GM12864 (cell line): ENCODE measurements at places on chromosomes 6 and 20.

DNA sequence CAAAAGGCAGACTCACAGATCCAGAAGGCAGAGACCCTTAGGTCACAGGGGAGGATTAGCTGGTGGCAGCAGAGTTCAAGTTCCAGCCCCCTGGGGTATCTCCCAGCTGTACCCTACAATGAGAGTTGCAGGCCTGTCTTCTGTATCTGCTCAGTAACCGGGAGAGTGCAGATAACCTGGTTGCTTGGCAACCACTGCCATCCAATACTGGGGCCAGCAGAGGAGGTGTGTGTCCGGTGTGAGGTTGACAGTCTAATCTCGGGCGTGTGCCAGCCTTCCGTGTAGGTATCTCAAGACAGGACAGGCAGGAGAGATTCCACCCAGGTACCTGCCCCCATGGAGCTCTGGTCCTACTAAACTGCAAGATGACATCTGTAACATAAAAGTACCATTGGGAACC is 56.6 kb upstream of the TBC1D7 start:
- no peak for DNase-seq

DNA sequence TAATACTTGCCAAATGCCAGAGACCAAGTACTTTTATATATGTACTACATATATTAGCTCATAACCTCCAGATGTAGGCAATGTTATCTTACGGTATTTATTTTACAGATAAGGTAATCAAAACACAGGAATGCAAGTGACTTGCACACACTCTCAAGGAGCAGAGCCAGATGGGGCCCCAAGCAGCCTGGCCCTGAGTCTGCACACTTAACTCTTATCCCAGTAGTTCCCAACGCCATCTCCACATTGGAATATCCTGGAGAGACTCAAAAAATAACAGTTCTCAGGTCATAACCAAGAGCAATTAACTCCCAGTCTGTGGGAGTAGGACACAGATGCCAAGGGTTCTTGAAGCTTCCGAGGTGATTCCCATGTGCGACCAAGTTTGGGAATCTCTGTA is 398.7 kb downstream of the PHF3 start:
- no peak for DNase-seq

DNA sequence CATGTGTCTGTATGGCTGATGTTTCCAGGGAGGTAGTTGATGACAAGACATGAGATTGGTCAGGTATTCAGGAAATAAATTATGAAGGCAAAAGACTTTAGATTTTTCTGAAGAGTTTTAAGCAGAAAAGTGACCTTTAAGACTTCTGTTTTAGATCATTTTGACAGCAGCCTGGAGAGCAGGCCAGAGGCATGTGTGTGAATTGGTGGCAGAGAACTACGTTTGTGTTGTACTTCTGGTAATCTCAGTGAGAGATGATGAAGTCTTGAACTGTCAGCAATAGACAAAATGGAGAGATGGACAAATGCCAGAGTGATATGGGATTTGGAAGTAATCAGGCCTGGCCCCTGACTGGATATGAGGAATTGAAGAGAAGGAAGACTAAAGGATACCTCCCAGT is 30.8 kb downstream of the FARS2 start:
- no peak for DNase-seq

DNA sequence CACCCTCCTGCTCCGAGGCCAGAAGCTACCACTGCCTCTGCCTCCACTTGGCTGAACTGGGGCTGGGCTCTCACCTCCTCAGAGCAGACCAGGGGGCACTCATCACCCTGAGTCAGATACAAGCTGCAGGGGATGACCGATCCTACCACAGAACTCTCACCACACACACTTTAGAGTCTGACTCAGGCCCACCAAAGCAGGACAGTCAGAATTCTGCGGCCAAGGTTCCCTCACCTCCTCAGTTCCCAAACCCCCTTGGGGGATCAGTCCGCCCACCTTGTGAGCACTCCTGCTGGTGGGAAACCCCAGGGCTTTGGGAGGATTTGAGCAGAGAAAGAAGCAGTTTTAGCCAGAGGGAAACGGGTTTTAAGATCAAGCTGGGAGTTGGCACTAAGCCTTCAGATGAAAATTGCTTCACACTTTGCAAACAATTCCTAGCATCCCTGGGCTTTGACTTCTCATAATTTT is 587.8 kb upstream of the JAG1 start:
- no peak for DNase-seq

DNA sequence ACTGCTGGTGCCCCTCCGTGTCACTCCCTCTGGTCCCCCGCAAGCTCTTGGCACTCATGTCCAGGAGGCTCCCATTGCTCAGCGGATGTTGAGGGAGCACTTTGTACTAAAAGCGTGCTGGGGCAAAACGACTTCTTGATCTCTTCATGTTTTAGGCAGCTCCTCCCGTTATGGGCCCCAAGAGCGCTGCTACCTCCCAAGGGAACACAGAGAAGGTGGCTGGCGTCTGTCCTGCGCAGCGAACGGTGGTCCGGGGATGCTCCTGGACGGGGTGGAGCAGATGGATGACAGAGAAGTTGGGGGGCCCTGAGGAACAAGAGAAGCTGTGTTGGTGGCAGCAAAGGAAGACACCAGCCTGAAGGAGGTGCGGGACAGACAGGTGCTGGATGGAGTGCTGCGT is 99.8 kb downstream of the TMEM242 start:
- DNase-seq: no peak

- DNase-seq: no peak
These were observed 44.1 kb upstream of the SLC22A1 start for GRCh38 chr6:160077526-160077925.

DNA sequence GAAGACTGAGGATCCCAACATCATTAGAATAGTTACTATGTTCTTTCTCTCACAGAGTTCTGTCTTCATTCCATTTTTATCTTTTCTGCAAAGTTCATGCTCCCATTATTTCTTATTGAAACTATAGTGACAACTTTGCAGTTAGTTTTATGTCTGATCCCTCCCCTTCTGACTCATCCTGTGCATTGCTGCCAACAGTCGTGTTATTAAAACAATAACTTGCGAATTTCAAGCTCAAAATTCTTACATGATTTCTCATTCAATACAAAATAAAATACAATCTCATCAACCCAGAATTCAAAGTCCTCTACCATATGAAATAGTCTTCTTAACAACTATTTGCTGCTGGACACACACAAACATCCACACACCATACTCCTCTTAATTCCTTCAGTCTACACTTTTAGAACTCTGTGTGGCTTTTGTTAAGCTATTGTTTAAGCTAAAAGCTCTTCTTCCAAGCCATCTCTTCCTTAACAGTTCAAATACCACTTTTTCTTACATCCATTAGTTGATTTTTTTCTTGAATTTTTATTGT is 261.4 kb upstream of the IRAK1BP1 start:
- DNase-seq: no peak

DNA sequence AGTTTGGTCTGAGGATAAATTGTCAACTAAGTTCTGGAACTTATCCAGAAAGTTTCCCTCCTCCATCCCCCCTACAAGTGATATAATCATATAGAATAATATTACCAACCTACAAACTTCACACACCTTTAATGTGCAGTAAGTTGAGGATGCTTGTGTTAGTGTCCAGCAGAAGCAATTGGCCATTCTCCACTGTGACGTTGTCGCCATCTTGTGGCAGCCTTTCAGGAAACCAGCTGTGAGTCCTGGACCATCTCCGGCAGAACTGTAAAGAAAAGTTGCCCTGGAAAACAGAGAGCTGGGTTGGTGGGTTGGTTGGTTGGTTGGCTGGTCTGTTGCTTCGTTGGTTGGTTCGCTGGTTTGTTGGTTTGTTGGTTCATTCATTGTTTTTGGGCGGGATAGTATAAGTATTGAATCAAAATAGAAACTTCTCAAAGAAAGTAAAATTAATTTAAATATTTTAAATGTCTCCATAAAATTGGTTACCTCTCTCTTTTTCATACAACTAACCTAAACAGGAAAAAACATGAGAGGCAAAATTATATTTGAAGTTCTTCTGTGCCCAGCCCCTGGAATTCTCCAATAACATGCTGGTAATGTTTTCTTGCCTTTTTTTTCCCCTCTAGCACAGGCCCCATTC is 127.5 kb downstream of the PKHD1 start:
- DNase-seq: peak; percentile 38

DNA sequence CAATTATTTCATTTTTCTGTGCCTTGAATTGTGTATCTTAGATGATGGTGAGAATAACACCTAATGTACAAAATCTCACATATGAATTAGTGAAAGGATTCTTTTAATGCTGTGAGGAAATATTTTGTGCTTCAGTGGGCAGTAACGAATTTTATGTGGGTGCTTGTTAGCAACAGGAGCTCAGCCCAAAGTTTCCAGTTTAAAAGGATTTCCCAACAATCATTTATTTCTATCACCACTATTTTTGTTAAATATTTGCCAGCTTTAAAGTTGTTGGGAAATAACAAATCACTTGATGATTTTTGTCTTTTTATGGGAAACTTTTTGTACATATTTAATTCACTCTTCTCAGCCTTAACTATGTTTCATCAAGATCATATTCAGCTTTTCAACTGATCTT is 111.8 kb downstream of the QKI start:
- no peak for DNase-seq

DNA sequence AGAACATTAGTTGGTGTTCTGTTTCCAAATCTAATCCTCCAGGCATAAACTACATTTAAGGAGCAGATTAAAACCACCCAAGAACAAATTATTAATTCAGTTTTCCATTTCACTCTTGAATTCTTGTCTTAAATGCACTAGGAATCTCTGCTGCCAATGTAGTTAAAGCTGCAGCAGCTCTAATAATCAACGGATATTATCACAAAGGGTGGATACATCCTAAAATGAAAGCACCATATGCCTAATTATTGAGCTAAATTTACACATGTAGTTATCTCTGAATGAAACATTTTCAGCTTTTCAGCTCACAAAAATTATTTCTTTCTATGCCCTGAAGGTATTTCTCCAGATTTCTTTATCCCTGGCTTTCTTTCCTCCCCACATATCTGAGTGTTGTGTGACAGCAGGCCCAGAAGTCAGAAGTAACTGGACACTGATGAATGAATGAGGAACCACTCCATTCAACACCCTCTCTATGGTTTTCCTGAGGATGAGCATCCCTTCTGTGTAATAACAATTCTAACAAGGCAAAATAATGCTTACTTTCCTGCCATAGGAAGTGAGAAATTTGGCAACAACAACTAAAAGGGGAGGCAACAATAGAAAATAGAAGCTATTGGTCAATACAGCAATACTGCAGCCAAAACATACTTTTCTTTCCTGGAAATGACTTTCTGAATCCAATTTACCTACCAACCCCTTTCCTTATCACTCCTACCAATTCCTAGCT is 14.9 kb downstream of the MAN1A1 start:
- no peak for DNase-seq

DNA sequence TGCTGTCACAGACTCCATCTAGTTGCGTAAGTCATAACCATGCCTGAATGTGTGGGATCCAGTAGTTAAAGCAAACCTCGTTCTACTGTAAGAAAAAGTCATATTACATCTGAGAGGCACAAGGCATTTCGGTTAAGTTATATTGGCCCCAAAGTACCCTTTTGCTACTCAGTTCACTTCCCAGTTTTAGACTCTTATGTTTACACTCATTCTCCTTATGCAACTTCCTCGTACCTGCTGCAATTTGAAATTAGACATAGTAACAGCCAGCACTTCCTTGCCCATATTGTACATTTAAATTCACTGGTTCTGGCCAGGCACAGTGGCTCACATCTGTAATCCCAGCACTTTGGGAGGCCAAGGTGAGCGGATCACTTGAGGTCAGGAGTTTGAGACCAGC is 37.0 kb downstream of the PEX7 start:
- no peak for DNase-seq

DNA sequence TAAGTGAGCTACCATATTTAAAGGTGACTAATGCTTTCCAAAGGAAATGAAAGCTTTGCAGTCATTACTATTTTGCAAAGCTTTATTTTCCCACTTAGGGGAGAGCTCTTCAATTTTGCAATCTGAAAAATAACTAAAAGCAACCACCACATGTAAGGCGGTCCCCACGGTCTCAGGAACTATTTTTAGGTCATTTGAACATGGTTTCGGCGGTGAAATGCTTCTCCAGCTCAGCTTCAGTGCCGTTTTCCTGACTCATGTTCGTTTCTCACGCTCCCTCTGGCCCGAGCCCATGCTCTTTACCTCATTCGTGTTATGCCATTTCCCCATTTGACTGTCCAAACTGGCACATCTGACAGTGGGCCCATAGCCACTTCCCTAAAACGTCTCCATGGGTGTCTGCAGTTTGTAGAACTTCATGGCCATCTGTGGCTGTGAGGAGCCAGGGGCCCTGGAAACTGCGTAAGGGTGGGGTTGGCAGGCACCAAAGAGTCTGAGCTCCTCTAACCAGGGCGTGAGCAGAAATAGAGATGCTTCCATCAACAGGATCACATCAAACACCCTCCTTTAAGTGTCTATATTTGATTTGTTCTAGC is 46.5 kb downstream of the ADTRP start:
- DNase-seq: peak; percentile 89

- no peak for DNase-seq
These were observed 6.4 kb downstream of the NHSL1 start for GRCh38 chr6:138492871-138493270.

GRCh38 chr6:44892579-44892978 is 435.6 kb upstream of the RUNX2 start:
- DNase-seq: no peak

DNA sequence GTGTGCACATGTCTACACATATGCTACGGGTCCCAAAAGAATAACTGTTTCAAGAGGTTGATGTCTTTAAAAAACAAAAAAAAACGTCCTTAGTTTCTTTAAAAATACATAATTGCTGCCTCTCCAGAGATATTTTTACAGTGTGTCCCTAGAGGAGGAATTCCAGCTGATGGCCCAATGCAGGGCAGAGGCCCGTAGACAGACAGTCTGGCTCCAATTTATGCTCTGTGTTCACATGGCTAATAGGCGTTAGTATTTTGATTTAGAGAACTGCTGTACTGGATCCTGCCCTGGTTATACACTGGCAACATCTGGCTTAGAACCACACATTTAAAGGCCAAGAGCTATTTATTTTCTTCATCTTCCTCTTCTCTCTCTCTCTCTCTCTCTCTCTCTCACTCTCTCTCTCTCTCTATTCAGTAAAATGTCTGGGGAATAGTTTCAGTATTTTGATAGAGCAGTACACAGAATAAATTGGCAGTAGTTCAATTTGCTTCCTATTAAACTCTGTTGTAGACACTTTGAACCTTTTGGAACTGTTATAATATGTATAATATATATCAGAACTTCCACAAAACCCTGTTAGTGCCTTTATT is 260.6 kb downstream of the EYA4 start:
- DNase-seq: no peak

- no peak for DNase-seq
These were observed 30.5 kb downstream of the FBXO9 start for GRCh38 chr6:53095716-53096115.

GRCh38 chr6:36800223-36801076 is 38.8 kb downstream of the CPNE5 start:
- DNase-seq: no peak

- no peak for DNase-seq
These were observed 147.1 kb downstream of the PRL start for GRCh38 chr6:22149501-22150367.

- no peak for DNase-seq
These were observed 113.3 kb upstream of the NUP153 start for GRCh38 chr6:17820055-17820454.

DNA sequence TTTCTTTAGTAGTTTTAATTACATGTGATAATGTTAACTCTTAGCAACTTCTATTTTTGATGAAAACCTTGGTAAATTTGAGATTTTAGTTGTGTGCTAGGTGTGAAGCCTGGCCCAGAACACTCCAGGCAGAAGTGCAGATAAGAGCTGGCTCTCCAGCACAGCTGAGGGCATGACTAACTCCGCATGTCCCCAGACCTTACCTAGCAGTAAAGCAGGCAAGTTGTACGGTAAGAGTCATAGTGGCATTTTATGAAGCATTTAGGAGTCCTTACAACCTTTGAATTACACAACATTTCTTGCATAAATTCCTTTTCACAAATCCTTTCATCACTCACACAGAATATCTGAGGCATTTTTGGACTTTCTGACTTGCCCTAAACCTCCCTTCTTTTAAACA is 67.2 kb downstream of the OPRM1 start:
- no peak for DNase-seq
